ENCODE measurements at places on chromosomes 2 and 18. TPM values are rescaled to one million over a fixed set of nuclear protein-coding genes. Genes with fewer than 3 reads are reported as not detected.

DNA sequence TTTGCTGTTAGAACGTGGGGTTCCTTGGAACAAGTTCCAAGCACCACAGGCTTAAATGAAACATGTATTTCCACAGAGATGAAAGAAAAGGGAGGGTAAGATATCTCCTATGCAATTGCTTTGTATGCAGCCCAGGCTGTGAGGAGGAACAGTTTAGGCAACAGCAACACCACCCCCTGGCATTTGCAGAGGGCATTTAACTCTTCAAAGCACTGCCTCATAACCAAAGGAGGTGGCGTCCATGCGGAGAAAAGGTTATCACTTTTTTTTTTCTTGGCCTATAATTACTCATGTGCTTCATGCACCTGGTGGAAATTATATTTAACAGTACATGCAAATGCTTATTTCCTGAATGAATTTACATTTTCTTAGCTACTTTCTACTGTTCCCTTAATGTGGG, 286.0 kb downstream of the LPIN1 start:
- no peak for DNase-seq

- no peak for DNase-seq
Observed at GRCh38 chr2:73295751-73296400, 2.5 kb upstream of the EGR4 start.

- DNase-seq = no peak
Observed at GRCh38 chr2:161090411-161090810, 69.8 kb upstream of the TANK start.

- DNase-seq = no peak
Observed at GRCh38 chr2:1989216-1989615, 244.9 kb upstream of the PXDN start.

DNA sequence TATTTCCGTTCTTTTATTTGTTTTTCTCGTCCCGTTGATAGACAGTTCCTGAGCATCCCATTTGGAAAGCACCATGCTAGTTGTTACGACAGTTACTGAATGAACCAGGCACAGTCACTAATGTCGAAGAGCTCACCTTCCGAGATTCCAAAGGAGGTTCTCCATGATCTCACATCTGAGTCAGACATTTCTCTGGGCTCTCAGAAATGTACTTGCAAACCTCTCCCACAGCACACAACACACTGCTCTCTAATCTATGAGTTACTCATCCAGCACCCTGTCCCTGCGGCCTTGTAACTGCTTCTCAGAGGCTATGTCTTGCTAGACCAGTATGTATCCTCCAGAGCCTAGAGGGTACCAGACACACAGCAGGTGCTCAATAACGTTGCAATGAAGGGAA, 174.7 kb downstream of the DNER start:
- DNase-seq = peak; percentile 83

DNA sequence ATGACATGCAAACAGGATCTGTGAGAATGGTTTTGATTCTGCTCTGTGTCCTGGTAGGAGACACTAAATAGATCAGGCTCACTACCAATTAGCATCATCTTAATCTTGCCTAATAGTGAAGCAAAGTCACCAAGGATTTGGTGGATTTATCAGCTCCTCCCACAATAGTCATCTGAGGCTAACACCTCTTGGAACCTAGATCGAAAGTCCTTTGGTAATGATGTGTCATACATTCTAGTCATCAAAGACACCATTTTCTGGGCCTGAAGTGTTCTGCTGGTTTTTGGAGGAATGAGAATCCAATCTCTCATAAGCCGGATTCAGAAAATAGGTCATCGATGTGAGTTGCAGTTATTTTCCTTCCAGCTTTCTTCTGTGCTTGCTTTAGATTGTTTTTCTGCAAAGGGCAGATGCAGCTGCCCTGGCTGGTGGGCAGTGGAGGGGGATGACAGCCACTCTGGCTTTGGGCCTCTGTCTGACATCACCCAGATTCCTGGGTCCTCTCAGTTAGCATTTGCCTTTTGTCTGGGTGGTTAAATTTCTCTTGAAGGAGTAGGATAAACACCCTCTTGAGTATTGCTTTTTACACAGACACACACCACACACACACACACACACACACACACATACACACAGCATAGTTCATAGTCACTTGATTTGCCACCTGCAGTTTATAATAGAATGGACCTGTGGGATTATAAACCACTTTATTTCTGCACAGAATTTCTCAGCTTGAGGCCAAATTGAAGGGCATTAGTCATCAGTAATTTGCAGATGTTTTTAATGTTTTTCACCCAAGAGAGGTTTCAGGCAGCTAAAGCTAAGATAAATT, at the start of gene MYO3B:
TSS of gene MYO3B (plus strand) at position 198 of the 832 bp plus-strand sequence. CDS start at position 339, 141 bp downstream.
- peak; percentile 79 for DNase-seq

- DNase-seq = no peak
Observed at GRCh38 chr2:38889575-38889974, at the start of gene ARHGEF33. Gene ARHGEF33 (plus strand): TSS chr2:38889875. CDS start chr2:38919448, 29,573 bp downstream.

DNA sequence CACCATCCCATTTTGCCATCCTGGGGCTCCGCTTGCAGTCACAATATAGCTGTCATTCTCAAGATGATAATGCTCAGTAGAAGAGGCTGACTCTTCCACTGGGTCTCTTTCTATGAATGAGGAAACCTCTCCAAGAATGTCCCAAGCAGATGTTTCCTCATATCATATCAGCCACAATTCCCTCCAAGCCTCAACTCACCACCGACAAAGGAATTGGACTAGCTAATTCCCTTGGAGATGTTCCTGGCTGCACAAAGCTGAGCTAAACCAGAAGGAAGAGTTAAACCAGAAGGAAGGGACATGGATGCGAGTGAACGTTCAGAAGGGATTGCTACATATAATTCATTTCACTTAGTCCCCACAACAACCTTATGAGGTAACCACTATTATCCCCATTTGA, 65.0 kb upstream of the NPAS2 start:
- no peak for DNase-seq

DNA sequence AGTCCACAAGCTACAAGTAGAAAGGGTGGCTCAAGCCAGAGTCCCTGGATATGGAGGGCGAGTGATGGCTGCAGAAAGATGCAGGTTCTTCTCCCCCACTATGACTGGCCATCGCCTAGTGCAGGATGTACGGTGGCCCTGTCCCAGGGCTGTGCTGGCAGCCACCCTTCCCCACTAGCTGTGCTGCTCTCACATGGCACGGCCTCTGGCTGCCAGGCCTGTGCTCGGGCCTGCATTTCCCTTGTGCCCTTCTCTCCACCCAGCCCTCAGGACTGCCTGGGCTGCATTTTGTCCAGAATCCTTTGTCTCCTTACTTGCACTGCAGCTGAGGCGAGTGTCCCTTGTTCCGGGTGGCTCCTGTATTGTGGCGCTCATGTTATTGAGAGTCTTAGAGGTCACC, 1.6 kb upstream of the RAMP1 start:
- no peak for DNase-seq

DNA sequence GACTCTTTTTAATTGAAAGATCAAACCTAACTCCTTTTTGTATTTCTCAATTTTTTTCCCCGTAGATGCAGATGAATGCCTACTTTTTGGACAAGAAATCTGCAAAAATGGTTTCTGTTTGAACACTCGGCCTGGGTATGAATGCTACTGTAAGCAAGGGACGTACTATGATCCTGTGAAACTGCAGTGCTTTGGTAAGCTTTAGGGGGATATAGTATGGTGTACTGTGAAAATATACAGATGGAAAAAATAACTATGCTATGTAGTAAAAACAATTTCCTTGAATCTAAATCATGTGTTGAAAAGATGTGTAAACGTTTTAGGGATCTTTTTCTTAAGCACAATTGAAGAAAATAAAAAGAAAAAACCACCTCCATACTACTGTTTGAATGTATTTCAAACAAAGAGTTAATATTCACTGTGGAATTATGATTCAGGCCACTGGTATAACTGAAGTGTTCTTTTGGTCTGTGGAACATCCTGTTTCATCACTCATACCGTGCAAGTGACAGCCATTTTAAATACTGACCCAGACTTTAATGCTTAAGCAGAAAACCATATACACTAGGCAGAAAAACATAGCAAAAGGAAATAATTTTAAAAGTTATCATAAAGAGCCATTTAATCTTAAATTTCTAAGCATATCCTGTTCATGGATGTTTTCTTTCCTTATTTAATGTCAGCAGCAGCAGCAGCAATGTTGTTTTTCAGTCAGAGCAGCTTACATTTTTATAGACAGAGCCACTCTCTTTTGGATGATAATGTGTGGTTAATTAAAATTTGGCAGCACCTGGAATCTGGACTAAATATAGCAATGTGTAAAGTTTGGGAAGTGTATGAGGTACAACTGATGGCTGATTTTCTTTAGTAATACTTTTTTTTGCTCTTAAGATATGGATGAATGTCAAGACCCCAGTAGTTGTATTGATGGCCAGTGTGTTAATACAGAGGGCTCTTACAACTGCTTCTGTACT, 112.8 kb upstream of the RASGRP3 start:
- peak; percentile 68 for DNase-seq

DNA sequence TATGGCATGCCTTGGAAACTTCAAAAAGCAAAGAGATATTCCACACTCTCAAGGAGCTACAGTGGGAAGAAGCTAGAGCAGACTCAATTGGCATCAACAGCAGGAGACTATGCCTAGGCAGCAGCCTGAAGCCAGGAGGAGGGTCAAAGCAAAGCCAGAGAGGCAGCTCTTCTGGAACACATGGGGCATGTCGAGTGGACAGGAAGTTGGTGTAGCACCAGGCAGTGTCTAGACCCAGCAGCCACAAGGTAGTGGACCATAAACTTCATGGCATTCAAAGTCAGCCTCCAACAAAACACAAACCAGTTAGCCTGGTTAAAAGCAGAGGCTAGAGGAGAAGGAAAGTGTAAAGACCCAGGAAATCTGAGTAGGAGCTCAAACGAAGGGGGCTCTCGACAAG, 311.2 kb upstream of the PKDCC start:
- no peak for DNase-seq

DNA sequence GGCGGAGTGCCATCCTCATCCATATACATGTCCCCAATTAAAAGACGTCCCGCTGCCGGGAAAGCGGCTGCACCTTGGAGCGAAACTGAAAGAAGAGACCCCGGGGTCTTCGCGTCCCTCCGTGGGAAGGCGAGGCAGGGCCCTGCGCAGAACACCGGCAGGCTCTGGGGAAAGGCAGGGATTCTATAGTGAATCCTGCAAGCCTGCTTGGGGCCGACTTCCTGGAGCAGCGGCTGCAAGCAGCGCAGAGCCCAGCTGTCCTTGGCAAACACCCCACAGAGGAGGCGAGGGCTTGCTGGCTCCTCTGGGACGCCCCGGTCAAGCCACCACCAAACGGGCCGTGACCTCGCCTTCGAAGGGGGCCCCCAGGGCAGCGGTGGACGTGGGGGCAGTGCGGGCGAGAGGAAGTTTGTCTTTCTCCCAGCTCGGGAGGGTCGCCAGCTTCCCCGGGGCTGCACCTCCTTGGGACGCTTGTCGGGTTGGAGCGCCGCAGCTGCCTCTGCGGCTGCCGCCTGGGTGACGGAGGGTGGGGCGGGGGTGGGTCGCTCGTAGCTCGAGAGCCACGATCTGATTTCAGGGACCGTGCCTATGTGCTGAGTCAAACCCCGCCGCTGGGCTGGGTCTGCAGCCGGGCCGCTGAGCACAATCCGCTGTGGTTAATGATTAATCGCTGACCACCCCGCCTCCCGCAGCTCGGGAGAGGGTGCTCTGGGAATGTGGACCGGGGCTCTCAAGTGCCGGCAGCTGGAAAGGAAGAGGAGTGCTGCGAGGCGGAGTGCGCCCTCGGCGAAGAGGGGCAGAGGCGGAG, 486 bp upstream of the GPR39 start:
- DNase-seq = peak; percentile 98

DNA sequence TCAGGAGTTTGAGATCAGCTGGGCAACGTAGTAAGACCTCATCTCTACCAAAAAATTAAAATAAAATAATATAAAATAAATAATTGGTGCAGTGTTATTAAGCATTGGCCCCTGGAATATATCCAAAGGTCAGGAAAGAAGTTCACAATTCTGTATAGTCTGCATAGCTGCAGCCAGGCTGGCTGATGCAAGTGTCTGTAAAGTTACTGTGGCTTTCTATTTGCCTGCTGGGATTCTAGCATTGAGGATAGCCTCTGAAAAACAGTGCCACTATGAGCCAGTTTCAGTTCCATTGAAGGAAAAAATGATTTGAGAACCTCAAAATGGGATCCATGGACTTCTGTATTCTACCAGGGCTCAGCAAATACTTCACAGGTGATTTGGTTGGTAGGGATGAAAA, 208.6 kb downstream of the PARD3B start:
- DNase-seq = no peak

- no peak for DNase-seq
Observed at GRCh38 chr2:118146315-118147283, 58.3 kb downstream of the INSIG2 start.

DNA sequence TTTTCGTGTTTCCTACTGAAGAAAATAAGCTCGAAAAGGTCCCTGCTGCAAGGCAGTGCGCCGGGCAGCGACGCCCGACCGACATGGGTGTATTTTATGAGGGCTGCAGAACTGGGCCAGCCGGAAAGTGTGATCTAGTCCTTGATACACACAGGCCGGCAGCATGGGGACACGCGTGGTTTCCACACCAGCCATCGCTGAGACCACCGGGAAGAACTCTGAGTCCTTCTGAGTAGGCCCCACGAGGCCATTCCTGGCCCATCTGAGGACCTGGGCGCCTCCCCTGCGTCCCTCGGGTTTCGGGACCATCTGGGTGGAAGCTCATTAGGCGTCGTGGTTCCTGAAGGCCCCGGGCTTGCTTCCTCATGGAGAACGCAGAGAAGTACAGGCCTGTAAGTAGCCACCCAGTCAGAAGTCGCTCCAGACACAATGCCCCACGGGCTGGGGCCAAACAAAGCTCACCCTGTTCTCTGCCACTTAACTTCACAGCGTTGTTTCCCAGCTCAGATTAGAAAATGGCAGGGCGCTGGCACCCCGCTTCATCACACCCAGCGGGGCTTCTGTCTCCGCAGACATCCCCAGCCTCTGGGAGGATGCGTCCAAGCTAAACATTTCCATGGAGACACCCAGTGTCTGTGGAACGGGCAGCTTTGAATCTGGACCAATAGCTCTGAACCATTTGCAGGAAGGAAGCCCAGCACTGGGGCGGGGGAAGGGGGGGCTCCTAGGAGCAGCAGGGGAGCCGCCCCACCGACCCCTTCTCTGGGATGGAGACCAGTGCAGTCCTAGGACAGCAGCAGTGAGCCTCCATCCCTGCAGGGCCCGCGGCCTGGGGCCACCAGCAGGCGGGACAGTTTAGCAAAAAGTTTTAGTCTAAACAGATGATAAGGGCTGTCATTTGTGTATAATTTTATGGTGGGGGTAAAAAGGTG, 2.4 kb downstream of the NFATC1 start:
- no peak for DNase-seq

DNA sequence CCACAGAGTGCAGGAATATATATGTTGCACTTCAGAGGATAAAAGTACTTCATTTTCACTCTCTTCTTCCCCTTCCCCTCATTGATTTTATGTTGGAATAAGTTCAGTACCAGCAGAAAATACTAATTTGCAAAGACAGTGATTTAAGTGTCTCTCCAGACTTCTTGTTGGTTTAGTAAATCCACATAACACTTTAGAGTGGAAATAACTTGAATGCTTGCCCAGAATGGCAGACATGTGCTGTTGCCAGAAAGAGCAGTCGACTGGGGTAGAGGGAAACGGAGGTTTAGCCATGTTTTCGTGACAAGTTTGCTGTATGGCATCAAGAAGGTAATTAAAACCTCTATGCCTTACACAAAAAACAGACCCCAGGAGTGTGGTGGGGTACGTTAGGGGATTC, 246.0 kb upstream of the CXCR4 start:
- peak; percentile 41 for DNase-seq

The FAM237A gene
- not detected for total RNA-seq

- peak; percentile 9 for DNase-seq
Observed at GRCh38 chr18:35526495-35527059, 28.8 kb upstream of the INO80C start.

- no peak for DNase-seq
Observed at GRCh38 chr2:232142502-232142901, 181.0 kb downstream of the DIS3L2 start.

GRCh38 chr18:9764011-9764481, 55.9 kb downstream of the RAB31 start:
- no peak for DNase-seq

Measured in astrocyte (in vitro differentiated cells and primary cell).